ENCODE measurements at places on chromosomes 11 and 22.

DNA sequence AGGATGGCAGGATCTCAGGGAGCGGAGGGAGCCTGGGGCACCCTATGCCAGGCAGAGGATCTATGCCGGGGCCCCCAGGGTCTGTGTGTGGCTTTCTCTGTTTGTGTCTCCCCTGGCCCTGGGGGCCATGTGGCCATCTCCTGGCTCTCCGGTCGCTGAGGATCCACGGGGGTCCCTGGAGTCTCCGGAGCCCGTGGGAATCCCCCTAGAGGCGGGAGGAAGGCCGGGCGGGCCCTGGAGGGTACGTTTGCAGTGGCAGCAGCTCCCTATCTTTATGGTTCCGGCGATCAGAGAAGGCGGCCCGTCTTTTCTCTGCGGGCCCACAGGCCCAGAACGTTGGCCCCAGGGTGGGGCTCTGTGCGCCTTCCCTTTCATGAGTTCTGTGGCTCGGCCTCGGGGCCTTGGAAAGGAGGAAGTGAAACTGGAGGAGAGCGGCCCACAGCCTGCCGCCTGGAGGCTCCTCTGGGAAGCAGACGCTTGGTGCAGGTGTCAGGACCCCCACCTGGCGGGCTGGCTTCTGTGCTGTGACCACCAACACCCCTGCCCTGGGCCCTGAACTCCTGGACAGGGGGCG is 82.1 kb downstream of the KCNQ1 start:
- ATAC-seq: peak; percentile 91

- ATAC-seq: no peak
Observed at GRCh38 chr11:43845816-43846215, 34.8 kb upstream of the ALKBH3 start.

GRCh38 chr22:45534339-45535192 is 31.9 kb downstream of the FBLN1 start:
- no peak for ATAC-seq

DNA sequence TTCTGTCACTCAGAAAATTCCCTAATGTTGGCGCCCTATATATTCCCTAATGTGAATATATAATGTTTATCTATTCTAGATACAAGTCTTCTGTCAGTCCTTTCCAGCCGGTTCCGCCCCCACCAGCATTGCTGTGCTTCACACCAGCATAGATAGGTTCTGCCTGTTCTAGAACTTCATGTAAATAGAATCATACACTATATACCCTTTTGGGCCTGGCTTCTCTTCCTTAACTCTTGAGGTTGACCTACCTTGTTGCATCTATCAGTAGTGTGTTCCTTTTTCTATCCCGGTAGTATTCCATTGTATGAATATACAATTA is 34.6 kb downstream of the OTOG start:
- ATAC-seq: no peak

GRCh38 chr11:130300567-130300966 is 14.2 kb downstream of the ZBTB44 start:
- ATAC-seq: peak; percentile 62

DNA sequence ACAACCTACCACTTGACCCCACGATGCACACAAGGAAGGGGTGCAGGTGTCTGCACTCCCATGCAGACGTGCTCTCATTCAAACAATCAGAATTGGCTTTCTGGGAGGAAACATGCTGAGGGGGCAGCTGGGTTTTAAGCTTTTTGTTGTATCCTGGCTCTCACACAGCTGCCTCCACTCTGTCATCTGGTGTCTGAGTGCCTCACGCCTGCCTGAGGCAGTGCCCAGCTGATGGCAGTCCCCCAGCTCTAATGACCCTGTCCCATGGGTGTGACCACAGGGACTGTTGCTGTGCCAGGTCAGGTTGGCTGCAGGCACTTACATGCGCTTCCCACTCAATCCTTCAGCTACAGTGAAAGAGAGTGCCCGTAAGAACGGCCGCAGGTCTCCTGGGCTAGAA is 53.7 kb downstream of the ARFGAP3 start:
- ATAC-seq: no peak

GRCh38 chr22:35766654-35767580 is 49.2 kb downstream of the APOL5 start:
- no peak for ATAC-seq

DNA sequence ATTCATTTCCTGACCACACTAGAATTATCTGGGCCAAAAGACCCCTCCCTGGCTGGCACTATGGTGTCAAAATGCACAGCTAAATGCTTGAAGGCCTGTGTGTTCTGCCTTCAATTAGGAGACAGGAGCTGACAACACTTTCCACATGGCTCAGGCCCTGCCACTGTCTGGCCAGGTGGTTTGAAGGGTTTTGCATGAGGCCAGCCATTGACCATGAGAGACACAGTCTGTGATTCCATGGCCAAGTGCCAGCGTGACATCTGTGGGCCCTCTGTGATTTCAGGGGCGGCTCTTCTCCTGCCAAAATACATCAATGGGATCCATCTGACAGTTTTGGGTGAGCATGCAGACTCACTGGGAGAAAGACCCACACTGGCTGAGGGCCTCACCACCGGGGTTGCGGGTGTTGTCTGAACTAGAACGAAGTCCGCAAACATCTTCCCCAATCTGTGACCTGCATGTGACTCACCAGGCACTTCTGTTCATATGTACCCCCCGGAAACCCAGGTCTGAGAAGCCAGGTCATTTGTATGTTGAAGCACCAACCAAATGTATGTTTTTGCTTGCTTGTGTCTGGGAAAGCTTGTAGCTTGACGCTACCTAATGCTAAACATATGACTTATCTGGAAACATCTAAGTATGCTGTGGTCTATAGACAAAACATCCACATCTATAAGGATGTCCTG is 20.7 kb upstream of the NAV2 start:
- no peak for ATAC-seq

All from stimulated activated memory B cell treated with anti-CD40 and anti-IgM and Interleukin-4, amounts not matched to agents 10 μg/mL and 1 μg/mL and 100 μg/mL, for 72 hours (primary cell).